ENCODE measurements at places on chromosomes 7 and 10.

DNA sequence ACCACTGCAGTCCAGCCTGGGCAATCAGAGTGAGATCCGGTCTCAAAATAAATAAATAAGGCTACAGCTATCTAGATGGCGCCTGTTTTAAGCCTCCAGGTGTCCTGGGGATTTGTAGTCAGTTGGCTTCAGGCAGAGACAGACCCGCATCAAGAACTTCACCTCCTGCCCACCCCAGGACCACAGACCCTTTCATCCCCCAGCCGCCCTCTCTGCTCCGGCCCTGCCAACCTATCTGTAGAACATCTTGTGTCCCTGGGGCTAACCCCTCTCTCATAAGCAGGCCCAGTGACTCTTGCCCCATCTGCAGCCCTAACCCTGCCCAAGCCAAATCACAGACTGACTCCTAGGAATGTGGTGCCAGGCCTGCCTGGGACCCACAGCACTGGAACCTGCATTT is 17.9 kb downstream of the PDIA4 start:
- DNase-seq = no peak

- DNase-seq = no peak
These were observed 18.7 kb upstream of the CD36 start for GRCh38 chr7:80619741-80620140.

- DNase-seq = no peak
These were observed 73.3 kb upstream of the CACNB2 start for GRCh38 chr10:18066947-18067346.

DNA sequence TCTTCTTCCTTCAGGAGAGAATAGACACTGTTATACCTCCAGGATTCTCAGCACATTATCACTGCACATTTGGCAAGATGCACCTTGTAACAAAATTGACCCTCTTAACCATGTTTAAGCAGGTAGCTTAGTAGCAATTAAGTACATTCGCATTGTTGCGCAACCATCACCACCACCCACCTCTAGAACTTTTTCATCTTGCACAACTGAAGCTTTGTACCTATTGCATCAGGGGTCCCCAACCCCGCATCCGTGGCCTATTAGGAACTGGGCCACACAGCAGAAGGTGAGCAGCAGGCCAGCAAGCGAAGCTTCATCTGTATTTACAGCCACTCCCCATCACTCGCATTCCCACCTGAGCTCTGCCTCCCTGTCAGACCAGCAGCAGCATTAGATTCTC is 29.9 kb upstream of the SMURF1 start:
- DNase-seq = no peak

- no peak for DNase-seq
These were observed 51.2 kb upstream of the NXPH1 start for GRCh38 chr7:8382004-8382730.

GRCh38 chr10:22308390-22308789 is 7.8 kb upstream of the COMMD3 start:
- DNase-seq = no peak

DNA sequence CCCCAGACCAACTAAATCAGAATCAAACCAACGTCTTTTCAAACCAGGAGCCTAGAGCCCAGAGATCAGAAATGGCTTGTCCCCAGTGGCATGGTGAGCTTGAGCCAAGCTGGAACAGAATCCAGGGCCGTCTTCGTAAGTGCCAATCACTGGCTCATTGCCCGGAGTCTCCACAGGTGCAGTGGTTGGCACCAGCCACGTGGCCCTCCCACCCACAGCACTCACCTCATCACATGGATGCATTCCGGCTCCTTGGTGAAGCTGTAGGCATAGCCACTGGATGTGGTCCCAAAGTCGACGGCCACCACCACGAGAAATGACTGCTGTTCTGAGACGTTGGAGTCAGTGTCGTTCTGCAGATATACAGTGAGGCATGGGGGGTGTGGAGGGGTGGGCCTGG is 37.4 kb downstream of the HSPA12A start:
- DNase-seq = no peak

GRCh38 chr7:139718141-139718540 is 59.7 kb downstream of the HIPK2 start:
- DNase-seq = no peak
